ENCODE measurements at places on chromosomes 3 and 15. TPM values are rescaled to one million over a fixed set of nuclear protein-coding genes. Genes with fewer than 3 reads are reported as not detected.

Gene NPAP1
- not detected for total RNA-seq

GRCh38 chr3:40680685-40681657 lies 156.2 kb downstream of the ZNF621 start:
- DNase-seq = no peak

DNA sequence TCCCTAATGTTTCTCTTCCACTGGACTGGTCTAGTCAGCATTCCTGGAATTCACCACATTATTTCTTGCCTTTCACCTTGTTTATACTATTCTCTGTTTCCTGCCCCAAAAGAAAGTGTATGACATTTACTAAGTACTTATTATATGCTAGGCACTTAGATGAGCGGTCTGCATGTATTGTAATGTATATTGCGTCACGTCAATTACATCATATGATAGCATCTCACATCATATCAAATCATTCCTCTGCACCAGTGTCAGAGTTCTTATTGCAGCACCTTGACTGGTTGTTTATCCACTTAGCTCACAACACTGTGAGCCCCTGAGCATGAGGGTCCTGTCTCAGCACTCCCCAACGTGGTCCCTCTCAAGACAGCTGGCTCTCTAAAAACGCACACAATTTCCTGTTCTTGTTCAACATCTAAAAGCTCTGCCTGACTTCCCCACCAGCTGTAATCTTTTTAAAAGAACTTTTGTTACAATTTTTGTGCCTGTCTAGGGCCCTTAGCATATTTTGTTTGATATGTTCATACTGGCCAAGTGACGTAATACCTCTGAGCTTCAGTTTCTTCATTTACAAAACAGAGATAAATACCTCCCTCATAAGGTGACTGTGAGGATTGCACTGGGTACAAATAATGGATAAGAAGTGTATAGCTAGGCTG lies 58.8 kb downstream of the ARHGAP31 start:
- DNase-seq = no peak

GRCh38 chr15:90219421-90220141 lies 14.2 kb downstream of the CIB1 start:
- peak; percentile 70 for DNase-seq
